RPMI7951 (cell line): ENCODE measurements at places on chromosomes 13 and 19.

- DNase-seq, result peak; percentile 29
Observed at GRCh38 chr19:33434886-33435705, 61.6 kb downstream of the CEBPG start.

DNA sequence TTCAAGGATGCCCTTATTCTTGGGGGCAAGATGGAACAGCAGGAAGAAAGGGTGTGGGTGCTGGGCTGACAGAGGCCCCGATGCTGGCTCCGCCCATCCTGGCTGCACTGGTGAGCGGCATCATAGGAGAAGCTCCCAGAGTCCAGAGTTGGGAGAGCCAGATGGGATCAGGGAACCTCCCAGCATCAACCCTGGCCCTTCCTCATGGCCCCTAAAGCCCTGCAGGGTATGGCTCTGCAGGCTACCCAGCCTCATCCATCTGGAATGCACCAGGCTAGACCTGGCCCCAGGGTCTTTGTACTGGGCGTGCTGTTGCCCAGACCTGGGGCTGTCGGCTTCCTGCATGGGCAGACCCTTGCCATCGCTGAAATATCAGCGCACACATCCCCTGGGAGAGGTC is 7.9 kb upstream of the ELL start:
- DNase-seq, result peak; percentile 22

DNA sequence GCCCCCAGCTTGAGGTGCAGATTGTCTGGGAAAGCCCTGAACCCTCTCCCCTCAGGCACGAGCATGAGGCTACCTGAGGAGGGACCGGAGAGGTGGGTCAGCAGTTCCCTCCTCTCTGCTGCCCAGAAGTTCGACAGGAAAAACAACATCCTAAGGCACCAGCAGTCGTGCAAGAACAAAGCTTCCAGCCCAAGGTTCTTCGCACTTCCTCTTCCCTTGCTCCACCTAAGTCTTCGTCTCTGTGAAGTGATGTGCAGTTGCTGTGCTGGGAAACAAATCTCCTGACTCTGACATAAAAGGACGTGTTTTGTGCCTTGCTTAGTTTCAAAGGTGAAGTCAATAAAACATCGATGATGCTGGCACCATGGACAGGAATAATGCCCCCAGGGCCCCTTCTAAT is 173.3 kb downstream of the USP12 start:
- DNase-seq, result no peak

GRCh38 chr13:31442571-31442970 is 242.8 kb downstream of the B3GLCT start:
- no peak for DNase-seq

DNA sequence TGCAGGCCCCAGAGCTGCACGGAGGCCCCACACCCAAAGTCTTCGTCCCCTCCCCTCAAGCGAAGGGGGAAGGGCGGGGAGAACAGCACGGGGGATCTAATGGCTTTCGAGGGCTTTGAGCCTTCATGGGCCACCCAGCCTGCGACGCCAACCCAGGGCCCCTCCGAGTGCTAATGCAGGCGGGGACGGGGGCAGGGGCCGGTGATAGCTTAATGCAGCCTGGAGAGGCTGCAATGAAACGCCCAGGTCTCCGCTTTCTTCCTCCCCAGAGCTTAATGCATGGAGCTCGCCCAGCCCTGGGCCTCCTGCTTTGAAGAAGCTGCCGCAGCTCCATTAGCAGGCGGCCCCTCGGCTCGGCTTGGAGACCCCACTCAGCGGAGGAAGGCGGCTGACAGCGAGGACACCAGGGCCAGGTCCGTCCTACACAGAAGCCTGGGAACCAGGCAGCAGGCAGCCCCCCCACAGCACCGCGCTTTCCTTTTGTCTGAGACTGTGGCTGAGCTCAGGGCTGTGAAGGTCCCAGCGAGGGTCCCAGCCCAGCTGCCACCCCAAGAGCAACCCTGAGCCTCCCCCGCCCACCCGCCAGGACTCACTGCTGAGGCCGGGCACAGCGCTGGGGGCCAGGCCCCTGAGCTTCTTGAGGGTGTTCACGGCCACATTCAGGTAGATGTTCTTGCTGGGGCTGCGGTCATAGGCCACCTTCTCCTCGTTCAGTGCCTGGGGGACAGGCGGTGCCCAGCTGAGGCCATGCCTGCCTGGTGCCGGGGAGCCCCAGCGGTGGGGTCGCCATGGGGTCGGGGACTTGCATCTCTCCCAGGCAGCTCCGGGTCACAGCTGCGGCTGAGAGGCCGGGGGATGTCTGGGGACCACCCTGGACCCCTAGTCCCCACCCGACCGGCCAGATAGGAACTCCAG is 7.5 kb upstream of the ATP8B3 start:
- DNase-seq, result no peak

DNA sequence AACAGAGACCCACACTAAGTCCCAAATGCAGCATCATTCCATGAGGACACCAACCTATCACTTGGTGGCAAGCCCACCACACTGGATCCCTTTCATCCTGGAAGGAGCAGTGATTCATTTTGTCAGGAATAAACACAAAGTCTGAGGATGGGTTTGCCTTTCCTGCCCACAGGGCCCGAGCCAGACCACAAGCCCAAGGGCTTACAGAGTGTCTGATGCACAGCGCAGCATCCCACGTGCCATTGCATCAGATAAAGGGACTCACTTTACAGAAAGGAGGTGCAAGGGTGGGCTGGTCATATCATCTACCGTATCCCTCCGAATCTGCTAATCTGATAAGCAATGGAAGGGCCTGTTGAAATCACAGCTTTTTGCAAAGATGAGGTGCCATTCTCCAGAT is 12.2 kb upstream of the KCTD15 start:
- DNase-seq, result peak; percentile 88

GRCh38 chr13:48783695-48784230 is 130.0 kb downstream of the CYSLTR2 start:
- DNase-seq, result peak; percentile 50
